ENCODE measurements at places on chromosomes 5 and 9.

- no peak for DNase-seq
These were observed 167.9 kb upstream of the GLRA1 start for GRCh38 chr5:152092580-152092979.

DNA sequence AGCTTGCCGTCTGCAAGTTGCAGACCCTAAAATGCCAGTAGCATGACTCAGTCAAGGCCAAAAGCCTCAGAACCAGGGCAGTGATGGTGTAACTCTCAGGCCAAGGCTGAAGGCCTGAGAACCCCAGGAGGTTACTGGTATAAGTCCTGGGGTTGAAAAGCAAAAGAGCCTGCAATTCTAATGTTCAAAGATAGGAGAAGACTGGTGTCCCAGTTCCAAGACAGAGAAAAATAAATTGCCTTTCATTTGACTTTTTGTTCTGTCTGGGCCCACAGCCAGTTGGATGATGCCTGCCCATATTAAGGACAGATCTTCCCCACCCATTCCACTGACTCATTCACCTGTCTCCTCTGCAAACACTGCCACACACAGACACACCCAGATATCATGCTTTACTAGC, 673.2 kb downstream of the CDH18 start:
- DNase-seq: no peak

DNA sequence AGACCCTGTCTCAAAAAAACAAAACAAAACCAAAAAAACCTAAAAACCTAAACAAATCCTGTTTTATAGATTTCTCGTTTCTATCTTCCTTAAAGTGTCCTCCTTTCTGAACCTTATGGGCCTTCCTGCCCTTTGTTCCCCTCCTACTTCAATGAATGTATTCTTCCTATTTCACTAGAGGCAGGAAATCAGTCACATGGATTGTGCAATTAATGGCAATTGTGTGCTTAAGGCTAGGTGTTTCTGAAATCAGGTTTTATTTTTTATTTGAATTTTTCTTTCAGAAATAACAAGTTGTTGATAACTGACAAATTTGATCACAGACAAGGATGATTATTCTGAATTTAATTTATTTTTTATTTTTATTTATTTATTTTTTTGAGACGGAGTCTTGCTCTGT, 220.6 kb upstream of the SEMA6A start:
- no peak for DNase-seq

- DNase-seq: no peak
These were observed 235.5 kb downstream of the RFX3 start for GRCh38 chr9:3290231-3290840.

- no peak for DNase-seq
These were observed 719.4 kb upstream of the ADAMTS16 start for GRCh38 chr5:4420681-4421080.

GRCh38 chr5:176629317-176629852, 949 bp downstream of the SNCB start:
- DNase-seq: no peak

- no peak for DNase-seq
These were observed 399.5 kb downstream of the ENC1 start for GRCh38 chr5:74240783-74241750.

DNA sequence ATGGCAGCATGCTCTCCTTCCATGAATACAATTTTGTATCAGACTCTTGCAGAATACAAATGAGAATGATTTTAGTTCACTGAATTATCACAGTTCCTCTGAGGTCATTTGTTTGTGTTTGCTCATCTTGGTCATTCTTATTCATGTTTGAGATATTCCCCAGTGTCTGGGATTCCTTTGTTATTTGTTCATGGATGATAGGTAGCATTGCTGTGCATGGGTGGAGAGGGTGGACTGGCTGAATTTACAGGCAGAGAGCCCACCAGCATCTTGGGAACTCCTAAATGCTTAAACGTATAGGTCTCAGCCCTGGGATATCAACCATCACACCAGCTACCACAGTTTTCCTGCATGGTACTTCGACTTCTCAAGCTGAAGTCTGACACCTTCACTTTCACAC, 459.8 kb downstream of the CCDC171 start:
- no peak for DNase-seq

- DNase-seq: no peak
These were observed 128.7 kb downstream of the CDC42SE2 start for GRCh38 chr5:131392466-131393095.

GRCh38 chr5:156331181-156331580, 4.2 kb downstream of the SGCD start:
- DNase-seq: no peak

DNA sequence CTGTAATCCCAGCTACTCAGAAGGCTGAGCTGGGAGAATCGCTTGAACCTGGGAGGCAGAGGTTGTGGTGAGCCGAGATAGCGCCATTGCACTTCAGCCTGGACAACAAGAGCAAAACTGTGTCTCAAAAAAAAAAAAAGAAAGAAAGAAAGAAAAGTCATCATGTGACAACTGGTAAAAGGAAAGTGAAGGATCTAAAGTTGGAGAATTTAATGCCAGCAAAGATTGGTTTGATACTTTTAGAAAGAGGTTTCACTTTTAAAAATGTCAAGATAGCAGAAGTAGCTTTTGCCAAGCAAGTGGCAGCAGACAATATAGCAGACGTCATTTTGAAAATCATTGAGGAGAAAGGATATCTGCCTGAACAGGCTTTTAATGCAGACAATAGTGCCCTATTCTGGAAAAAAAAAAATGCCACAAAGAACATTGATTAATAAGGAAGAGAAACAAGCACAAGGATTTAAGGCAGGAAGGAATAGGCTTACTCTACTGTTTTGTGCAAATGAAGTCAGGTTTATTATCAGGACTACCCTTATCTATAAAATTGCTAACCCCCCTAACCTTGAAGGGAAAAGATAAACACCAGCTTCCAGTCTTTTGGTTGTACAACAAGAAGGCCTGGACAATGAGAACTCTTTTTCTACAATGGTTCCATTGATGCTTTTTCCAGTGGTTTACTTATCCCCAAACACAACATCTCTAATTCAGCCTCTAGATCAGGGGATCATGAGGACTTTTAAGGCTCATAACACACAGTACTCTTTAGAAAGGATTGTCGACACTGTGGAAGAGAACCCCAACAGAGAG, 12.0 kb downstream of the PKD2L2 start:
- DNase-seq: no peak

GRCh38 chr9:135919318-135919890, 12.1 kb upstream of the CAMSAP1 start:
- no peak for DNase-seq

GRCh38 chr5:159262472-159262858, 625 bp upstream of the UBLCP1 start:
- DNase-seq: no peak

GRCh38 chr9:128705051-128705965, 3.0 kb downstream of the PKN3 start:
- no peak for DNase-seq

DNA sequence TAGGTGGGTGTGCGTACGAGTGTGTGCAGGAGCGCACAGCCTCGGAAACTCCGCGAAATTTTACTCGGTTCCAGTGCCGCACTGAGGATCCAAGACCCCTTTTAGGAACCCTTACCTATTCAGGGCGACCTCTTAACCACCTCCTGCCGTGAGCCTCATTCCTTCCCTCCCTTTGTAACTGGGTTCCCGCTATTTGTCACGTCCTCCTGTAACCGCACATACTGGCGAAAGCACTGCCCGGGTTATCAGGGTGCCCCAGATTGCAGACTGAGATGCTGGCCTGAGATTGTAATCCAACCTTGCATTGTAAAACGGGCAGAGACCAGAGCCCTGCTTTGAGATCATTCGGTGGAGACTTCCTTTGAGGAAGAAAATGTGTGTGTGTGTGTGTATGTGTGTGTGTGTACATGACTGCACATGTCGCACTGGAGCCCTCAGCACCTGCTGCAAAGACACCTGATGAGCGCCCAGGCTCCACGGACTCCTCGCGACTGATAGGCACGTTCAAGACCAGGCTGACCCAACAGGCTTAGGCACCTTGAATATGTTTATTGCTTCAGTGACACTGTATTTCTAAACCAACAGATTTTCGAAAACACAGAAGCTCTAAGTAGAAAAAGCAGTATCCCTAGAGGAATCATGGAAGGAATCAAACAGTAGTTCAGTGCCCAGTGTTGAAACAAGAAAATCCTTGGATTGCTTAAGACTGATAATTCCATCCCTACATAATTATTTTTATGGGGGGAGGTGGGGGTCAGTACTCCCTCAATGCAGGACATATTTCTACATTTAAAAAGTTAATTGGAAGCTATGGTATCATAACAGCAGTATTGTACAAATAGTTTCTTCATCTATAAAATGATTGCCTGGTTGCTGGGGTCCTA, 86.5 kb upstream of the TNFAIP8 start:
- DNase-seq: no peak

GRCh38 chr9:11457825-11458790, 845.3 kb upstream of the PTPRD start:
- DNase-seq: no peak

DNA sequence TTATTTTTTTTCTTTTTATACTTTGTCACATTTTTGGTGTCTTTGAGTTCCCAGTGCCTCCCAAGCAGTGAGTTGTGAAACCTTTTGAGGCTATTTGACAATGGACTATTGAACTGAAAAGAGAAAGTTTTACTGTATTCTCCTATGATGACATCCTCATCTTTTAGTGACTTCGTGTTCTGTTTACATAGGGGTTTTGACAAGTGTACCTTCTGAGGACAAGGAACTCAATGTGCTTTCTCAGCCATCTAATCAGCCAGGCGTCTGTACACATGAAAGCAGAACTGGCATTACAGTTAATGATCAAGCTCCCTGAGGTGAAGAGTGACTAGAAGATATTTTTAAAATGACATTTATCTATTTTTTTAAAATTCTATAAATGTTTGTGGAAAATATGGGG, 175.5 kb downstream of the ANXA1 start:
- no peak for DNase-seq

GRCh38 chr9:128144239-128145181, 4.7 kb upstream of the LCN2 start:
- no peak for DNase-seq

- DNase-seq: peak; percentile 53
These were observed 49.3 kb upstream of the ZNF366 start for GRCh38 chr5:72556351-72557166.

DNA sequence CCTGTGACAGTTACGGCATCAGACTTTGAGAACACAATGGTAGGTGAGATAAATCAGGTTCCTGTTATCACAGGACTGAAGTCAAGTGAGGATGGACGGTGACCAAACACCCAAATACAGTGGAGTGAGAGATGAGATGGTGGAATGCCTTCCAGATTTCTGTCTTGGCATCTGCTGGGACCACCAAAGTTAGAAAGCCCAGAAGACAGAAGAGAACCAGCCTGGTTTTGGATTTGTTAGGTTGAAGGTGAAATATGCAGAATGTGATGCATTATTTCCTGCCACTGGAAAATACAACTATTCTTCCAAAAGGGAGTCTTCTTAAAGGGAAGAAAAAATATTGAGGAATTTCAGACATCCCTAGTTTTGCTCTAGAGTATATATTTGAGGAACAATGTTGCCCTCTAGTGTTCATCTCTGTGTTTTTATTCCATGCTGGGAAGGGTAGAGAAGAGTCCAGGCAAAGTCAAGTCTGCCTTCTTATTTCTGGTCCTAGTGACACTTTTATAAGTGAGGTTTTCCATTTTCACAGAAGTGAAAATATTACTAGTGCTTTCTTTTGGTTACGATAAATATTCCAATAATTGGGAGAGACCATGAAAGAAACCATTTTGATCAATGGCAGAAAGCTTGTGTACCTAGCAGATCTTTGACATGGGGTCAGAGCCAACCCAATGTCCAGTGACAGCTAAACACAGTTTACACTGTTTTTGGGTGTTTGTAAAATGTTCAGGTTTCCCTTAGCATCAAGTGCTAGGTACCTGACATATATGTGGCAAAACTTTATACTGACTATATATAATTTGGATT, 142.3 kb upstream of the ANKH start:
- DNase-seq: no peak

DNA sequence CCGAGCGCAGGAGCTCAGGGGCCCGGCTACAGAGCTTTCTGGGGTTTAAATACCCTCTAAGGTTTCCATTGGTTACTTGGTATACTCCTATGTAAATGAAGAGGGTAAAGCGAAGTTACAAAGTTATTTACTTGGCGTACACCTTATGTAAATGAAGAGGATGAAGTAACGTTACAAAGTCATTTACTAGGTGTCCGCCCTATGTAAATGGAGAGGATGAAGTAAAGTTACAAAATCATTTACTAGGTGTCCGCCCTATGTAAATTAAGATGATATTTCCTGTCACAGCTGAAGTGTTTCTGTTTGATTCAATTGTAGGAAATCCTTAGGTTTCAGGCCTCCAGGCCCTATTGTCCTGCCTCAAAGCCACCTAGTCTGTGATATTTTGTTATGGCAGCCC, 358.2 kb downstream of the MTRR start:
- DNase-seq: no peak

GRCh38 chr5:177609076-177610059, 9.4 kb downstream of the B4GALT7 start:
- DNase-seq: no peak

GRCh38 chr5:76683816-76684731, 31.9 kb upstream of the F2R start:
- no peak for DNase-seq

GRCh38 chr9:69194702-69195418, 20.8 kb downstream of the TJP2 start:
- no peak for DNase-seq

- DNase-seq: no peak
These were observed 3.3 kb upstream of the CDC20B start for GRCh38 chr5:55176176-55176818.

DNA sequence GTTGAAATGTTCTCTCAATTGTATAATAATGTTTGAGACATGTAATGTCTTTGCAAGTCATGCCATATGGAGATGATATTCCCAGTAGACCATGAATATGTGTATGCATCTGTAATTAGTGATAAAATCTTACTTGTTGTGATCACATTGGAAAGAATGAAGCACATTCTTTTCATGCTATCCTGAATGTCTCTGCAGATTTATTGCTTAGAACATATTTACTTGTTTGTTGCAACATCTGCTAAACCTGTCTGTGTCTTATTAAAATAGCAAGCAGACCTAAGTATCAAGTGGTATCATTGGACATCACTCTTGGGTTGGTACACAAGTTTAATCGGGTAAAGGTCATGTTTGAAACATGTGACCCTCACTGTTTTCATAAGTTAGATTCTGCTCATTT, 265.5 kb upstream of the CD180 start:
- no peak for DNase-seq
